Daoy (cell line): ENCODE measurements at places on chromosomes 12 and 14. TPM values are rescaled to one million over a fixed set of nuclear protein-coding genes. Genes with fewer than 3 reads are reported as not detected.

DNA sequence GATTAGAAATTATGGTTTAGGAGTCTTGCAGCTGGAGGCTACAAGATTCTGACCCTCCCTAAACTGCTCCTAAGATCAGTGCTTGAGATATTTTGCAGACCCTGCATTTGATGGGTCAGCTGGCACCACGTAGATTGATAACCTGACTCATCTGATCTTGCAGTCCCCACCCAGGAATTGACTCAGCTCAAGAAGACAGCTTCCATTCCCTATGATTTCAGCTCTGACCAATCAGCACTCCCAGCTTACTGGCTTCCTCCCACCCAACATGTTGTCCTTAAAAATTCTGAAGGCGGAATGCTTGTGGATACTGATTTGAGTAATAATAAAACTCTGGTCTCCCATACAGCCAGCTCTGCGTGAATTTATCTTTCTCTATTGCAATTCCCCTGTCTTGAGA, 23.2 kb upstream of the MTHFD1 start:
- peak; percentile 19 for DNase-seq

The SALL2 gene
- total RNA-seq: 3.3 and 4.7 TPM in 2 replicates

DNA sequence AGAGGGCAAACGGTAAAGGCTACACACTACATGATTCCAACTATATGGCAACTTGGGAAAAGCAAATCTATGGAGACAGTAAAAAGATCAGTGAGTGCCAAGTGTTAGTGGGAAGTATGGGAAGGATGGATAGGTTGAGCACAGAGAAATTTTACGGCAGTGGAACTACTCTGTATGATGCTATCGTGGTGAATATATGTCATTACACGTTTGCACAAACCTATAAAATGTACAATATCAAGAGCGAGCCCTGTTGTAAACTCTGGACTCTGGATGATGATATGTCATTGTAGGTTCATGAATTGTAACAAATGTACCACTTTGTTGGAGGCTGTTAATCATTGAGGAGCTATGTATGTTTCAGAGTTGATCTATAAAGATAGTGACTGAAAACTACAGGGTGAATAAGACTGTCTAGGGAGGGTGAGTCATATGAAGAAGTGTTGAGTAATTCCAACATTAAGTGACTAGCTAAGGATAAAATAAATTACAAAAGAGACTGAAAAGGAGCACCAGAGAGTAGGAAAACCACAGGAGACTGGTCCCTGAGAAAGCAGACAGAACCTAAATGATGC, 349.2 kb upstream of the LMO3 start:
- DNase-seq: peak; percentile 42

DNA sequence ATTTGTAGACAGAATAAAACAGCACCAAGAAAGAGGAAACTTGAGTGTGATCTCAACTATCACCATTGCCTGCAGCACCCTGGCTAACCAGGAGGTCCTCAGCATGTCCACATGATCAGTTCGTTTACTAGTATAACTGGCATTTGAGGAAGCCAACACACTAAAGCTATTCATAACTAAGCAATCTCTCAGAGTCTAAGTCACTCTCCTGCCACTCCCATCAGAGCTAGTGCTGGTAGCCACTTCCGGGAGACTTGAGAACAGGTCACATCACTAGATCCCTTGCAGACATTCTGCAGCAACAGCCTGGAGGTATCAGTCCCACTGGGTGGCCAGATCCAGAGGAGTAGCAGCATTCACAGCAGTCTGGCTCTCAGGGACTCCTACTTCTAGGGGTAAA, 352.9 kb upstream of the OR4E1 start:
- peak; percentile 33 for DNase-seq

The GLT1D1 gene
- total RNA-seq: 1.2 and 1.9 TPM in 2 replicates

DNA sequence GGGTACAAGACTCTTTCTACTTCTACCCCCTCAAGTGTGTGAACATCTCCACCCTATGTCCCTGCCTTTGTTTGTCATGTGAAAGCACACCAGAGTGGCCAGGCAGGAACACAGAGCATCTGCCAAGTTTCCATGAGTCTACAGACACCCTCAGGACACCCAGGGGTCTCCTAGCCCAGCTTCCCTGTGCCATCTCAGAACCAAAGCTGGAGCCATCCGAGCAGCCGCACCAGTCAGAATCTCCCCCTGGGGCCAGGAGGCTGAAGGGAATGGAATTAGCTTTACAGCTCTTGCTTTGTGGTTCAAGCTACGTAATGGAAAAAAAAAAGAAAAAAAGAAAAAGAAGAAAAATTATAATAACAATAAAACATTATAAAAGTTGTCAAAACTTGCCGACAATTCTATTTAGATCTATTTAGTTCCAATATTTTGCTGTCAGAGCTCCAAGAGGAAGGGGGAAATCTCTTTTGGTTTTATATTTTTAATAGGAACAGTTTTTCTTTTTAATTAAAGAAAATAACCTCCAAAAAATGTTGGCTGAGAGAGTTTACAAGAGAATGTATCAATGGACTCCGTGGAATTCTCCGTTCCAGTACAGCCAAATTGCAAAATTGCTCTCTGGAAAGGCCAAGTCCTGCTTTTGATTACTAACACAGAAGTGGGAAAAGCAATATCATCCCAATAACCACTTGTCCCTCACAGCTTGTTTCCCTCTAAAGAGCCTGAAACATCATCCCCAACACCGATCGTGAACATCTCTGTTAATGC, 37.1 kb downstream of the TBX5 start:
- DNase-seq: no peak

DNA sequence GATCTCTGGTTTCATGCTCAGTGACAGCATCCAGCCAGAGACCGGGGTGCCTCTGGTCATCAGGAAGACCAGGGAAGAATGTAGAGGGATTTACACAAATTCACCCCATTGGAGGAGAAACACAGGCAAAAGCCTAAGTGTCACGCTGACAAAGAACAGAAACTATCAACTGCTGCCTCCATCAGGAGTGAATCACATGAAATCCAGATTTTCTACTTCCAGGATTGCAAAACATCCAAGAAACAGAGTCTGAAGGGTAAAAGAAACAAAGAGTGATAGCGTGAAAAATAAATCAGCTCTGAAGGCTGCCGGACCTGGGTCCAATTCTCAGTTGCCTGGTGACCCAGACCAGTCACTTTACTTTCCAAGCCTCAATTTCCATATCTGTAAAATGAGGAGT, 136.1 kb upstream of the MAP1LC3B2 start:
- no peak for DNase-seq

DNA sequence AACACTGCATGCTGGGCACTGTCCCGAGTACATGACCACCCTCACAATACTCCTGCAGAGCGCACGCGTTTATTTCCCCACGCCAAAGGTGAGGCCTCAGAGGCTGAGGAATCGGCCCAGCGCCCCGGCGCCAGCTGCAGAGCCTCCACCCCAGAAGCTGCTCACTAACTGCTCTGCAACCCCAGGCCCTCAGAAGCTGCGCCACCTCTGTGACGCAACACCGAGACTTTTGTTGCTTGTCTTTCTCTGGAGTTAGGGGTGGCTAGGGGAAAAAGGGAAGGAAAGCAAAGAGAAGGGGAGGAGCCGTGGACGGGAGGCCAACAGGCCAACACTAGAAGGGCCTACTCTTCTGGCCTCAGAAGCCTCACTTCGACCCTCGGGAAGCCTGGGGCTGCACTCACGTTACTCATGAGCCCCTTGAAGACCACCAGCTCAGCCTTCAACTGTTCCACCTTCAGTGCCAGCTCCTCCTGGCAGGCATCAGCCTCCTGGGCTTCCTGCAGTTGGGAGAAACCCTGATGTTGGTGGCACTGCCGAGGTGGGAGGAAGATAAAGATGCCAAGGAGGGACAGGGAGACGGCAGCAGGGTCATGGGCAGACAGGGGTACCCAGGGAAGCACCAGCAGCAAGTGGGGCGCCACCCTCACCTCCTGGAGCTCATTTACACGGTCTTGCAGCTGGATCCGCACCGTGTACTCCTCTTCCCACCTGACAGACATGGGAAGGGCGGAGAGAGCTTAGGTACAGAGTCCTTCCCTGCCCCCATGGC, 5.4 kb downstream of the IFFO1 start:
- no peak for DNase-seq

The RNU6-7 gene
- total RNA-seq: not detected in 2 replicates

The PRR4 gene
- total RNA-seq: 0.74 TPM in 1 of 2 replicates, not detected in the other

DNA sequence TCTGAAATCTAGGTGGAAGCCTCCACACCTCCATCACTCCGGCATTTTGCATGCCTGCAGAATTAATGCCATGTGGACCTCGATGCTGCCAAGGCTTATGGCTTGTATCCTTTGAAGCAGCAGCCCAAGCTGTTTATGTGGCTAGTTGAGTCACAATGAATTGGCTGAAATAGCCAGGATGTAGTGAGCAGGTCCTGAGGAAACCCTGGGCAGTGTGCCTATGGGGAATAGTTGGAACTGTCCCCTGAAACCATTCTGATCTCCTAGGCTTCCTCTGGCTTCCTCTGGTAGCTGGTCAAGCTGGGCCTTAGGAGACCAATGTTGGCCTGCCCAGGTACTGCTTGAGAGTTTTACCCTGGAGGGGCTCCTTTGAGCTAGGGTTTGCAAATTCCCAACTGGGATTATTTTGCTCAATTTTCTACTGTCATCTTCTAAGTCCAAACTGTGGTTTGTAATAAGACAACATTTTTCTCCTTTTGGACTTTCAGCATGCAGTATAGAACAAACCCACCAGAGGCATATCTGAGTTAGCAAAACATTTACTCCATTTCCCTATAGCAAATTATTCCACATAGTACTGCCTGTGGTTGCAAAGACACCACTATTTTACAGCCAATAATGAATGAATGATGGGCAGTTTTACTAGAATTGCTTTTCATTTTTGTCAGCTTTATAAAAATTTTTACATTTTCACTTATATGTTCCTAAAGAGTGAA, 85.1 kb upstream of the AMIGO2 start:
- DNase-seq: no peak

The BEGAIN gene
- total RNA-seq: 14.1 and 18.6 TPM in 2 replicates

GRCh38 chr12:130524759-130525158, 187.1 kb downstream of the PIWIL1 start:
- DNase-seq: no peak

The CCDC91 gene
- 40.1 and 40.8 TPM in 2 replicates for total RNA-seq

The BIN2 gene
- not detected in 2 replicates for total RNA-seq

The DACT1 gene
- 18.3 and 19.8 TPM in 2 replicates for total RNA-seq
